Activated CD8-positive, alpha-beta memory T cell treated with anti-CD3 and anti-CD28 coated beads, Interleukin-2, amount 50 U/mL, for 4 hours (primary cell): ENCODE measurements at places on chromosomes 13 and 19.
A peak's percentile ranks its signal among the peaks of the same experiment; 100 is the strongest.

DNA sequence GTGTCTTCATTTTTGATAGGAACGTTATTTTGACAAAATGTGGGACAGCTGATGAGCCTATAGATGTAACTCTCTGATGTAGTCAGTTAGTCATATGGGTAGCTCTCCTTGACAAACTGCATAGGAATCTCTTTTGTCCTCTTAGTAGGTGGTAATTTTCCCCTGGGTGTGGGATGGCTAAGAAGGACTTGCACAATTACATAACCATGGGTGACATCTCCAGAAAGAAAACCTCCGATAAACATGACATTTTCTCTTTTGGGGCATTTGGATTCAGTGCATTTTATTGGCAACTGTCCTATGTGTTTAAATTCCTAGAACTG, 41.8 kb downstream of the IGFL3 start:
- no peak for DNase-seq

DNA sequence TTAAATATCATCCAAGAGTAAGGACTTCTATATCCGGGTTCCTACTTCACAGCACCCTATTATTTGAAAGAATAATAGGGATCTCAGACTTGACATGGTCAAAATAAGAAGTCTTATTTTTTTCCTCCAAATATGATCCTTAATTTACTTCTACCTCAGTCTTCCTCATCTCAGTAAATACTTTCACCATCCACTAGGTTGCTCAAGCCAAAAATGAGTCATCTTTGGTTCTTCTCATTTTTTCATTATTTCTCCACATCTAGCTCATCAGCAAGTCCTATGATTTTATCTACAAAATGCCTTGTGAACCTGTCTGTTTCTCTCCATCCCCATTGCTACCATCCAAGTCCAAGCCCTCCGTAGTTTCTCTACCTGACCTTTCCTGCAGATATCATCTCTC, 121.9 kb upstream of the GJB6 start:
- no peak for DNase-seq

GRCh38 chr19:6551607-6552450, 21.0 kb downstream of the TNFSF9 start:
- peak; percentile 60 for DNase-seq

GRCh38 chr13:103277959-103278694, 211.9 kb upstream of the SLC10A2 start:
- no peak for DNase-seq

DNA sequence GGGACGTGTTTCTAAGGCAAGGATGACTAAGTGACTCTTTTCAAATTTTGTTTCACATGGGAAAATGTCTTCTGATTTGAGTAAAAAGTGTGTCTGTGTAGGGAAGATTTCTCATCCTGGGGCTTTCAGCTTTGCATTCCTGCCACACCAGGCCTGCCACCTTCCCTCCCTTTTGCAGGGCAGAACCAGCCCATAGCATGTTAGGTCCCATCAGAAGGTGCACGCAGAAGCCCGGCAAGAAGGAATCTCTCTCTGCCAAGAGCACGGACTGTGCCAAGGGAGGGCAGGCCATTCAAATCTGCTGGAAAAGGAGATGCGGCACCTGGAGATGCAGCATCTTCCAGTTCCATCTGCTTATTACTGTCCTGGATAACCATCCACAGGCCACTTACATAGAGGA, 212.0 kb downstream of the SLC7A1 start:
- no peak for DNase-seq

DNA sequence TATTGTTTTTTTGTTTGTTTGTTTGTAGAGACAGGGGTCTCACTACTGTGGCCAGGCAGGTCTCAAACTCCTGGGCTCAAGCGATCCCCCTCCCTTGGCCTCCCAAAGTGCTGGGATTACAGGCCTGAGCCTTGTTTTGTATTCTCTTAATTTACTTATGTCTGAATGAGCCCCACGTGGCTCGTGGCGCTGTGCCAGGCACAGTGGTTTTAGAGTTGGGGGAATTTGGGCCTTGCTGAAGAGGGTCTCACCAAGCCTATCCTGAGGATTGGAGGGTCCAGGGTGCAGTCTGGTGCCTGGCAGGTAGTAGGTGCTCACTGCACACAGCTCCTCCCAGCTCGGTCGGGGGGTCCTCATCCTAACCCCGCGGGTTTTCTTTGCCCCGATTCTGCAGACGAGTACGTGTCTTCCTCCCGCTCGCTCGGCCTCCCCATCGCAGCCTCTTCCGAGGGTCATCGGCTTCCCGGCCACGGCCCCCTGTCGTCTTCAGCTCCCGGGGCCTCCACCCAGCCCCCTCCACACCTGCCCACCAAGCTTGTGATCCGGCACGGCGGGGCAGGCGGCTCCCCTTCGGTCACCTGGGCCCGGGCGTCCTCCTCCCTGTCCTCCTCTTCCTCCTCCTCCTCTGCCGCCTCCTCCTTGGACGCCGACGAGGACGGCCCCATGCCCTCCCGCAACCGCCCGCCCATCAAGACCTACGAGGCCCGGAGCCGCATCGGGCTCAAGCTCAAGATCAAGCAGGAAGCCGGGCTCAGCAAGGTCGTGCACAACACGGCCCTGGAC, 12.1 kb upstream of the EHD2 start:
- no peak for DNase-seq

DNA sequence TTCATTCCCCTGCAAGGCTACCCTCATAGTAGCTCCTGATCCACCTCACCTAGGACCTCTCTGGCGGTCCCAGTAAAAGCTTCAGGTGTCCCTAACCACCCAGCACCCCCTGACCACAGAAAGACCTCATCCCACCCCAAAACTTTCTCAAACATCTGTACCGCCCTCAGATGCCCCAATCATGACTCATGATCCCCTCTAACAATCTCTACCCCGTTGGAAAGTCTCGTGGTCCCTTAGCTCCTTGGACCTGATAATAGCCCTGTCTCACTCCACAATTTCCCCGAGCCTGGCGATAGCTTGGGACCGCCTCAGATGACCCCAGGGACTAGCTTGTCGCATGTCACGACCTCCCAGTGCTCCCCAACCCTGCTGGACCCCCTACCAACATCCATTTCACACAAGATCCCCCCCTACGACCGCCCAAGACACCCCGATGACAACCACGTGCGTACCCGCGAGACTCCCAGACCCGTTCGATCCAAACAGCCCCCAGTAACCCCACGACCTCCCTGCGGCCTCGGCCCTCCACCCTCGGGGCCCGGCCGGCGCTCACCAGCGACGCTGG, 450 bp downstream of the NDUFA11 start:
- no peak for DNase-seq

DNA sequence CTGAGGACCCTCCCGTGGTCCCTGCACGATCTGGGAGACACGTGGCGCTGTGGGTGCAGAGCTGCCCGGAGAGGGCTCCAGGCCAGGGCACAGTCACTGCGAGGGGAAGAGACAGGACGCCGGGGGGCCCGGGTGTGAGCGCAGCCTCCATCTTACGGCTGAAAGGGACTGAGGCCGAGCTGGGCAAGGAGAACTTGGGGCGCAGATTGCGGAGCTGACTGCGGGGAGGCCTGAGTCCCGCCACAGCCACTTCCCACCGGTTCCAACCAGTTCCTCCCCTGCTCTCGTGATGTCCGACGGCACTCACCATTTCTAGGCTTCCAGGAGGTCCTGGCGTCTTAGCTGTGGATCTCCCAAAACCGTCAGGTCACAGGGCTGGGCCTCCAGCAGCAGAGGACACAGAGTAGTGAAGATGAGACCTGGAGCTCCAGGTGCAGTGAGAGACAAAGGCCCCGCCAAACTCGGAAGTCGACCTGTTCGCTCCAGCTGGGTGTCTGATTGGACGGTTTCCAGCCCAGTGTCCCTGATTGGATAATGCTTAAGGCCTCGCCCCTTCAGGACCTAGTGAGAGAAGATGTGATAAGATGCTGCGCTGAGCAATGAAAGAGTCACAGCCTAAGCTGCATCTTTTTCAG, 4.8 kb upstream of the ZNF253 start:
- peak; percentile 51 for DNase-seq

GRCh38 chr13:97935071-97935470, 18.4 kb upstream of the IPO5 start:
- no peak for DNase-seq

DNA sequence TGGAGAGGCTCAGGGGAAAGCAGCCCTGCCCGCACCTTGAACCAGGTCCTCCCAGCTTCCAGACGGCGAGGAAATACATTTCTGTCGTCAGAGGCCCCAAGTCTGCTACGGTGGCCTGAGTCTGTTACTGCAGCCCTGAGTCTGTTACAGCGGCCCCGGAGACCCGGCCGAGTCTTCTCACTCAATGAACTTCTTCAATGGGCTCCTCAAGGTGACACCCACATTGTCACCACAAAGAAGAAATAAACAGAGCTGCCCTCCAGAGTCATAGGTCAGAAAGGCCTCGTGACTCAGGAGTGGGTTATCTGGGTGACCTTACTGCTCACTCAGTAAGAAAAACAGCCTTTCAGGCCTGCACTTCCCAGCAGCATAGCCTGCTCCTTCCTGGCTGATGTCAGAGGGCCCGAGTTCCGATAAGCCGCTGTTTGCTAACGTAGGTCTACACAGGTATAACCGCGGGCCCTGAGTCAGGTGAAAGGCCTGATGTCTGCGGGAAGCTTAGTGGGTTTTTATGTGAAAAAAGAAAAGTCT, 66.9 kb upstream of the TM9SF2 start:
- DNase-seq: peak; percentile 80

- DNase-seq: no peak
These were observed 2.4 kb upstream of the CTXN1 start for GRCh38 chr19:7928334-7928706.

DNA sequence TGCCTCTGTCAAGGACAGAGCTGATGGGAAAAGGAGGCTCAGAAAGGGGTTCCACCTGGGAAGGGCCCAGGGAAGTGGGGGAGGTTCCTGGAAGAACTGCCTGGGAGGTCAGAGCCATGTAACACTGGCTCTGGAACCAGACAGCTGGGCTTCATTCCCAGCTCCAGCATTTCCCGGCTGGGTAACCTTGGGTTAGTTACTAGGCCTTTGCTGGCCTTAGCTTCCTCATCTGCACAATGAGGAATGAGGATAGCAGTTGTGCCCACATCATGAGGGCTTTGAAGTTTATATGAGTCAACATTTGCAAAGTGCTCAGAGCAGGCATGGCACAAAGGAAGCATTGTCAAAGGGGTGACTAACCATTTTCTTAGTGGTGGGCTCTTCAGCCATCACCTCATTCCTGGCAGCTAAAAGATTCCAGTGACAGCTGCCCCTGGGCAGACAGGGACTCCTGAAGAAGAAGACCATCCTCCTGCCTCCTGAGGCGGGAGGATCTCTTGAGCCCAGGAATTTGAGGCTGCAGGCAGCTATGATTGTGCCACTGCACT, 1.7 kb upstream of the DNAJB1 start:
- DNase-seq: no peak

- no peak for DNase-seq
These were observed 216.7 kb downstream of the ATP8A2 start for GRCh38 chr13:25588336-25589060.
